ENCODE measurements at places on chromosomes 5 and 9.

DNA sequence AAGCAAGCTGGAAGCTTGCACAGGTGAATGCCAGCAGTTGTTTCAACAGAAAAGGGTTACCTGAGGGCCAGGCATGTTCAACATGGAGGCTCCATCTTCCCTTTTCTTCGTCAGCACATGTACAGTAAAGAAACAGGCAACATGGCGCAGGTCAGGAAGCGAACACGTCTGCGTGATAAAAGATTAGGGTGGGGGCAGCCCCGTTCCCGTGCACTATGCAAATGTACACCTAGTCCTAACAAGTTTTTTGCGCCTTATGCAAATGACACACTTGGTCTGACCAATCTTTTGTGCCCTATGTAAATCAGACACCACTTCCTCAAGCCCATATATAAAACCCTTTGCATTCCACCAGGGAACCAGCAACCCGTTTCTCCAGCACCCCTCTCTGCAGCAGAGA, 452.1 kb upstream of the PTPRD start:
- no peak for DNase-seq

DNA sequence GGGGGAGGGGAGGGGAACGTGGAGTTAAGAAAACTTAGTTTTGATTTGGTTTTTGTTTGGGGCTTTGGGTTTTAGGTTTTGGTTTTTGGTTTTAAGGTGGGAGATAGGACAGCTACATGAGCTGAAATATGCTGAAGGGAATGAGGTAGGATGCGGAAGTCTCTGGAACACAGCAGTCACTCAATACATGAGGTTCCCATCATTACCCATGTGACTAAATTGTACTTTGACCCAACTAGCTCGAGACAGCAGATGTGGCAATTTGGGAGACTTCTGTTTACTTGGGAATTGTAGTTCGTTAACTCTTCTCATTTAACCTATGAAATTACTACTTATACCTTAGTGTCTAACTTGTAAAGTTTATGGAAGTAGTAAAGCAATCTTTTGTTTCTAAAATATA, 124.2 kb downstream of the TLE1 start:
- DNase-seq = no peak

GRCh38 chr5:143400541-143401226, 2.8 kb downstream of the NR3C1 start:
- DNase-seq = no peak

DNA sequence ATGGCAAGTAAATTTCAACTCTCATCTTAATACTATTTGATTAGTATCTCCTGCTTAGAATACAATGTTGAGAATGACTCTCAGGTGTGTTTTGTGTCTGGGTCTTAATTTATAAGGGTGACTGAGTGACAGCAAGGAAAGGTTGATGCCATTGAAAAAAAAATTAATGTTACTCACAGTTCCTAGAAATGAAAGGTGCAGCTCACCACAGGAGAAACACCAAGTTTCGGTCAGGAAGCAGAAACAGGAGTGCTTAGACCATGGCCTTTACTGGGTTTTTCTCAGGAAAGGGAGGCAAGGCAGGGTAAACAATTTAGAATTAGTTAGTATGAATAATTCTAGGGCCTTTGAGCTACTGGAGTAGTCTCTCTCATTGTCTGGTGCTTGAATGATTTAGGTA, 159.2 kb upstream of the C9orf72 start:
- DNase-seq = no peak

- DNase-seq = no peak
Observed at GRCh38 chr5:160619381-160619780, 197.7 kb downstream of the PTTG1 start.

DNA sequence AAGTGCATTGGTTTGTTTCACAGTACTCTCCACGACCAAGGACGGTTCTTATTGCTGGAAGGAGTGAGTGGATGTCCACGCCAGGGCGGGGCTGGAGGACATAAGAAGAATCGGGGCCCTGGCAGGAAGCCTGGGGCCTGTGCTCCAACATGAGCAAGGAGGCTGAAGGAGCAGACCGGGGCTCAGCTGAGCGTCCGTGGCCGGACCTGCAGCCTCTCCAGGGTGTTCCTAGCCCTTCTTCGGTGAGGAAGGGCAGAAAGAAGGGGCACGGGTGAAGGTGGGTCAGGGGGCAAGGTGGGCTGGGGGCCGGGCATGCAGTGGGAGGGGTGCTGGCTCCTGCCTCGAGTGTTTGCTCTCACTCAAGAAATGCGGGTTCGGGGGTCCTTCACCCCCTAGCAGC, 18.1 kb downstream of the FAM78A start:
- DNase-seq = no peak

DNA sequence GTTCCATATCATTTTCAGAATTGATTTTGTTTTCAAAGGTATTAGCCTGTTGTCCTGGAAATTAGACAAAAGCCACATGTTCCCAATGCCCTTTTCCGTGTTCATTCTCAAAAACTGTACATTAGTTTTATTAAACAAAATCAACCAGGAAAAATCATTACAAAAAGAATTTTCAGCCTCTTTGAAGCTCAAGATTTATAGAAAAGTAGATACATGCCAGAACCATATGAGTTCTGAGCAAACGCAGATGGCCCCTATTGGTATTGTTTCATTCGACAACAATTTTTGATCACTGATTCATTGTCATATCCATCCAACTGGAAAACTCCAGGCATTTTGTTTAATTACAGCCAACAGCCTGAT, 148.5 kb upstream of the GRAMD2B start:
- DNase-seq = no peak

GRCh38 chr9:137762414-137763061, 115.0 kb upstream of the CACNA1B start:
- DNase-seq = no peak

- no peak for DNase-seq
Observed at GRCh38 chr9:134329886-134330285, 3.6 kb downstream of the RXRA start.

DNA sequence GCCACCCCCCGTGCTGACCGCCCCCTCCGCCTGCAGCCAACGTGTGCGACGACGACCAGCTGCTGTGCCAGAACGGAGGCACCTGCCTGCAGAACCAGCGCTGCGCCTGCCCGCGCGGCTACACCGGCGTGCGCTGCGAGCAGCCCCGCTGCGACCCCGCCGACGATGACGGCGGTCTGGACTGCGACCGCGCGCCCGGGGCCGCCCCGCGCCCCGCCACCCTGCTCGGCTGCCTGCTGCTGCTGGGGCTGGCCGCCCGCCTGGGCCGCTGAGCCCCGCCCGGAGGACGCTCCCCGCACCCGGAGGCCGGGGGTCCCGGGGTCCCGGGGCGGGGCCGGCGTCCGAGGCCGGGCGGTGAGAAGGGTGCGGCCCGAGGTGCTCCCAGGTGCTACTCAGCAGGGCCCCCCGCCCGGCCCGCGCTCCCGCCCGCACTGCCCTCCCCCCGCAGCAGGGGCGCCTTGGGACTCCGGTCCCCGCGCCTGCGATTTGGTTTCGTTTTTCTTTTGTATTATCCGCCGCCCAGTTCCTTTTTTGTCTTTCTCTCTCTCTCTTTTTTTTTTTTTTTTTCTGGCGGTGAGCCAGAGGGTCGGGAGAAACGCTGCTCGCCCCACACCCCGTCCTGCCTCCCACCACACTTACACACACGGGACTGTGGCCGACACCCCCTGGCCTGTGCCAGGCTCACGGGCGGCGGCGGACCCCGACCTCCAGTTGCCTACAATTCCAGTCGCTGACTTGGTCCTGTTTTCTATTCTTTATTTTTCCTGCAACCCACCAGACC, 80.2 kb downstream of the NTNG2 start:
- DNase-seq = no peak

- no peak for DNase-seq
Observed at GRCh38 chr9:134395737-134396257, 69.5 kb downstream of the RXRA start.
